ENCODE measurements at places on chromosomes 5 and 9. TPM values are rescaled to one million over a fixed set of nuclear protein-coding genes. Genes with fewer than 3 reads are reported as not detected.

PCDHGB4 gene
- total RNA-seq = 6.1 TPM

UGT3A2 gene
- 0.35 TPM for total RNA-seq

BTNL9 gene
- 11.9 TPM for total RNA-seq

SOX30 gene
- 0.09 TPM for total RNA-seq

CCDC171 gene
- 5.1 TPM for total RNA-seq

GRCh38 chr9:89466451-89467277, 31.2 kb downstream of the SEMA4D start:
- H3K4me3 ChIP-seq = peak overlapping the region; percentile 14
- DNase-seq = no peak
- H3K27me3 ChIP-seq = no peaks in the 10 kb centered on the region
- no peaks in the 10 kb centered on the region for H3K36me3 ChIP-seq
- peak overlapping the region; percentile 88 for H3K27ac ChIP-seq
- peaks cover 31% of the 10 kb centered on the region for H3K4me1 ChIP-seq

DNA sequence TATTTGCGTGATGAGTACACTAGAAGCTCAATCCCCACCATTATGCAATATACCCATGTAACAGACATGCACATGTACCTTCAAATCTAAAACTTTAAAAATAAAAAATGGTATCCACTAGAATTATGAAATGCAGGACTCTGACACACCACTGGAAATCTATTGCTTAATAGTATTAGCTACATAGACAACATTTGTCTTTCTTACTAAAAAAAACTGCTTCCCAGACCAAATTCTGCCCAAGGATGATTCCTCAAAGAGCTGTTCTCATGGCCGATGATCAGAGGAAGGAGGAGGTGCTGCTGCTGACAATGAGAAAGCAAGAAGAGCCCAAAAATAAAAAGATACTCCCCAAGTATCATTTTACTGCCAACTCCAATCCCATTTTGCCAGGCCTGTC, 67.2 kb downstream of the TTC39B start:
- no peak overlapping the region for H3K4me3 ChIP-seq
- H3K27ac ChIP-seq = no peak overlapping the region
- no peaks in the 10 kb centered on the region for H3K27me3 ChIP-seq

GRCh38 chr5:175603987-175604739, 53.7 kb upstream of the HRH2 start:
- H3K36me3 ChIP-seq = no peaks in the 10 kb centered on the region
- DNase-seq = no peak
- H3K4me3 ChIP-seq = no peak overlapping the region
- no peaks in the 10 kb centered on the region for H3K27me3 ChIP-seq

DNA sequence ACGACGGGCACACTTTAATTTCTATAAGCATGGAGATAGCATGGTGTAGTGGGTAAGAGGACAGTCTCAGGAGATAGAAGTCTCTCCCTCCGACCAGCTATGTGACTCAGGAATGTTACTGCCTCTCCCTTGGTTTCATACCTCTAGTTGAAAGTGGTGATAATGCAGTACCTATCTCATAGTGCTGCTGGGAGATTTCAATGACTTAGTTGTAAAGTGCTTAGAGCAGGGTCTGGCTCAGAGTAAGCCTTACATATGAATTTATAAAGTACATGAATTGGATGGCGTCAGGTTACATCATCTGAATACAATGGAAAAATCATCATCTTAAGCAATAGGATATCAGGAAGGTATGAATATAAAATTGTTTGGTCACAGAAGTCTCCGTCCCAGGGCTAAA, 952.8 kb upstream of the EDIL3 start:
- H3K27me3 ChIP-seq = no peaks in the 10 kb centered on the region
- DNase-seq = no peak
- H3K27ac ChIP-seq = no peak overlapping the region
- H3K4me1 ChIP-seq = no peaks in the 10 kb centered on the region
- H3K36me3 ChIP-seq = no peaks in the 10 kb centered on the region

DNA sequence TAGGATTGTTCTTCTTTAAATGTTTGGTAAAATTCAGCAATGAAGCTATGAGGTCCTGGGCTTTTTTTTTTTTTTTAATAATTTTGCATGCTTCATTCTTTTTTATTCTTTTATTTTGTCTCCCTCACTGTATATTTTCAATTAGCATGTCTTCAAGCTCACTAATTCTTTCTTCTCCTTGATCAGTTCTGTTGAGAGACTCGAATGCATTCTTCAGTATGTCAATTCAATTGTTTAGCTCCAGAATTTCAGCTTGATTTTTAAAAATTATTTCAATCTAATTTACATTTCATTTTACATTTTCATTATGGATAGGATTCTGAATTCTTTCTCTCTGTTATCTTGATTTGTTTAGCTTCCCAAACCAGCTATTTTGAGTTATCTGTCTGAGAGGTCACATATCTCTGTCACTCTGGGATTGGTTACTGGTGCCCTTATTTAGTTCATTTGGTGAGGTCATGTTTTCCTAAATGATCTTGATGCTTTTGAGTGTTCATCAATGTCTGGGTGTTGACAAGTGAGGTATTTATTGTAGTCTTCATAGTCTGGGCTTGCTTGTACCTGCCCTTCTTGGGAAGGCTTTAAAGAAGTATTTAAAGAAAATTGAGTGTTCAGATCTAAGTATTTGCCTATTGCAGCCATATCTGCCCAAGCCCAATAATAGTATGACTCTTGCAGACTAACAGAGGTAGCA, 9.1 kb downstream of the LURAP1L start:
- H3K27ac ChIP-seq = no peak overlapping the region
- H3K36me3 ChIP-seq = no peaks in the 10 kb centered on the region
- no peaks in the 10 kb centered on the region for H3K4me1 ChIP-seq
- H3K4me3 ChIP-seq = no peak overlapping the region
- no peak for DNase-seq

- H3K36me3 ChIP-seq = no peaks in the 10 kb centered on the region
- H3K4me3 ChIP-seq = no peak overlapping the region
- no peak for DNase-seq
- H3K27me3 ChIP-seq = no peaks in the 10 kb centered on the region
- H3K27ac ChIP-seq = no peak overlapping the region
- no peaks in the 10 kb centered on the region for H3K4me1 ChIP-seq
These were observed 8.9 kb downstream of the NLN start for GRCh38 chr5:65730910-65731309.

- DNase-seq = no peak
- H3K36me3 ChIP-seq = no peaks in the 10 kb centered on the region
- H3K4me1 ChIP-seq = no peaks in the 10 kb centered on the region
- H3K27ac ChIP-seq = no peak overlapping the region
- no peak overlapping the region for H3K4me3 ChIP-seq
- H3K27me3 ChIP-seq = no peaks in the 10 kb centered on the region
These were observed 48.4 kb downstream of the S1PR3 start for GRCh38 chr9:89039664-89040063.

GRCh38 chr9:132894862-132895835, 16.5 kb downstream of the SPACA9 start:
- no peak for DNase-seq
- H3K36me3 ChIP-seq = peaks cover 8% of the 10 kb centered on the region
- H3K4me3 ChIP-seq = no peak overlapping the region
- no peaks in the 10 kb centered on the region for H3K4me1 ChIP-seq
- no peaks in the 10 kb centered on the region for H3K27me3 ChIP-seq

DNA sequence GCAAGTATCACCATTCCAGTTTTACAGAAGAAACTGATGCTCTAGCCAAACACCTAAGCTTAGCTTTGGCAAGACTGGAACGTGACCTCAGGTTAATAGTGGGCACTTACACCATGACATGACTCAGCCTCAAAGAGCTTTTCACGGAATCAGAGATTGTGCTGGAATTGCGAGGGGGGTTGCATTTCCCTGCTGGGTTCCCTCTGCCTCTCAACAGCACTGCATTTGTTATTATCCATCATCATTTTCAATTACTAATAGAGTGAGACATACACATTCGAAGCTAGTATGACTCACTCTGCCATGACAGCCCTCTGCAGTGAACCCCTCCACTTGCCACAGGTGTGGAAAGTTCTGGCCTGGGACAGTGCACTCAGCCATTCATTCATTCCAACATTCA, 8.0 kb downstream of the SPOCK1 start:
- H3K4me1 ChIP-seq = no peaks in the 10 kb centered on the region
- H3K36me3 ChIP-seq = no peaks in the 10 kb centered on the region
- H3K4me3 ChIP-seq = no peak overlapping the region
- no peaks in the 10 kb centered on the region for H3K27me3 ChIP-seq
- no peak overlapping the region for H3K27ac ChIP-seq
- DNase-seq = no peak

Data from kidney (tissue), 22 donors.